Effector CD4-positive, alpha-beta T cell (primary cell): ENCODE measurements at places on chromosomes 7 and 10.
A peak's percentile ranks its signal among the peaks of the same experiment; 100 is the strongest.

DNA sequence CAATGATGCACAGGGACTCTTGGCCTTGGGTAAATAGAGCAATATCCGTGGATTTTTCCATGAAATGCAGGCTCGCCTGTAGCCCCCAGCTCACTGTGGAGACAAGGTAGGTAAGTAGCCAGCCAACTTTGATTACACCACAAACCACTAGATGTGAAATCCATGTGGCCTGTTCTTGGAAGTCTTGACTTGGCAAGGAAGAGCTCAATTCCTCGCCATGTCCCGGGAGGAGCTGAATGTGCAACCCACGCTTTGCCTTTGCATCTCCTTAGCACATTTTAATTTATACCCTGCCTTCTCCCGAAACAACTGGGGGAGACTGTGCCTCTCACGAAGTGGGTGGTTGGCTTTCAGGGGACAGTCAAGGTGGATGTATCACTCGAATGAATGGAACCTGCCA, 347.7 kb upstream of the MKI67 start:
- DNase-seq, result no peak

GRCh38 chr10:7038416-7038815, 372.4 kb downstream of the SFMBT2 start:
- no peak for DNase-seq

GRCh38 chr10:132418527-132419416, 21.8 kb downstream of the PWWP2B start:
- no peak for DNase-seq

GRCh38 chr7:8362723-8363369, 70.6 kb upstream of the NXPH1 start:
- DNase-seq, result no peak

DNA sequence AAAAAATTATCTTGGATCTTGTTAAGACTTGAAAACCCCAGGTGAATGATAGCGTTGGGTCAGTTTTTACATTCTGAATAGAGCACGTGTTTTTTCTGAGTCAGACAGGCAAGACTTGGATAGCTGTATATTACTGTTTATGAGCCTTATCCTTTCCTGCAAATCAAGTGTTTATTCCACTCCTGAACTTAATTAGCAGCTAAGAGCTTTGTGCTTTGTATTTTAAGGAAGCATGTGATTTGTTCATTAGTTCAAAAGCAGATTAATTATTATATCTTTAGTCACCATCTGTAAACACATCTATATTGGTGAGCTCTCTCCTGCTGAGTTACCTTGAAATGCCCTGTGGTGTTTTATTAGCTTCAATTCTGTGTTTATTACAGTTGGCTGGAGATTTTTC, 98.6 kb upstream of the PRPS1L1 start:
- DNase-seq, result no peak

GRCh38 chr10:110794808-110795207, 76.9 kb upstream of the PDCD4 start:
- no peak for DNase-seq

GRCh38 chr10:7797582-7797981, 9.6 kb downstream of the ATP5F1C start:
- DNase-seq, result no peak

DNA sequence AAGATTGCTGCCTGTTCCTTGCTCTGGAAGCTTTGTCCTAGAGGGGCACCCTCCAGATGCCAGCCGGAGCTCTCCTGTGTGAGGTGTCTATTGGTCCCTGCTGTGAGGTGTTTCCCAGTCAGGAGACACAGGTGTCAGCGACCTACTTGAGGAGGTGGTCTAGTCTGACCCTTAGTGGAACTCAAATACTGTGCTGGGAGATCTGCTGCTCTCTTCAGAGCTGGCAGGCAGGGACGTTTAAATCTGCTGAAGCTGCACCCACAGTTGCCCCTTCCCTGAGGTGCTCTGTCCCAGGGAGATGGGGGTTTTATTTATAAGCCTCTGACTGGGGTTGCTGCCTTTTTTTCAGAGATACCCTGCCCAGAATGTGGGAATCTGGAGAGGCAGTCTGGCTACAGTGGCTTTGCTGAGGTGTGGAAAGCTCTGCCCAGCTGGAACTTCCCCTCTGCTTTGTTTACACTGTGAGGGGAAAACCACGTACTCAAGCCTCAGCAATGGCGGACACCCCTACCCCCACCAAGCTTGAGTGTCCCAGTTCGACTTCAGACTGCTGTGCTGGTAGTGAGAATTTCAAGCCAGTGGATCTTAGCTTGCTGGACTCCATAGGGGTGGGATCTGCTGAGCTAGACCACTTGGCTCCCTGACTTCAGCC, 119.2 kb downstream of the PPP1R9A start:
- no peak for DNase-seq

DNA sequence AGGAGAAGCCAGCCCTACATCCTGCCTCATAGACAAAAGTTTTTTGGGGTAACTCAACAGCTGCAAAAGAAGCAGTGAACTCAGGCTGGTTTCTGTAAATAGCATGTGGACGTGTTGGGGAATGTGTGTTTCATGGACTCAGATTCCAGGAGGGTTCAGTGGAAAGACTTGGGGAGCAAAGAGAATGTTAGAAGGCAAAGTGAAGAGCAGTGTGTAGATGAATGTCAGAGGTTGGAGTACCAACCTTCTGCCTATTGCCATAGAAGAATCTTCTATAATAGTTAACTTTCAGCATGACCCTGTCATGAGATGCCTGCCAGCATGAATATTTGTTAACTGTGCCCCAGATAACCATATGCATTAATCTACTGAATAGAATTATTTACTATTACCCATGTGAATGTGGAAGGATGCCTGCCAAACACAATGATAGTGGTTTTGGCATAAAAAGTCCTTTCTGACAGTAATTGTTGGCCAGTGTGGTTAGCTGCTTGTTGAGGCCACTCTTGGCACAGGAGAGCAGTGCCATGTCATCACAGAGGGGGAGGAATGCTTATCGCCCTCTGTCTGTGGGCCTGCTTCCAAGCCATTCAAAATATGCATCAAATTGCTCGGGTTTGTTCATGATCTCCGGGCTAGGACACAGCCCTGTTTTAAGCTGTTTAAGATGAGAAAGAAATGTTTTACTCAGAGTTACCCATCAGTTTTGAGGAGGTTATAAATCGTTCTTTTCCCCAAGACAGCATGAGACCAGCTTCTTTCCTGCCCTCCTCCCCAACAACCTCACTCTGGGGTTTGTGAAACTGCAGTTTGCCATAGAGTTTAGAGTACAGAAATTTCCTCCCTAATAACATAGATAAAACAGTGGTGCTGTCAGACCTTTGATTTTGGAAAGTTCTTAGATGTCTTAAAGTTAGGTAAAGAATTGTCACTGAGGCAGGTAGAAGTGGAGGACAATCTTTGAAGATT, 165.3 kb downstream of the WNT2 start:
- DNase-seq, result no peak

DNA sequence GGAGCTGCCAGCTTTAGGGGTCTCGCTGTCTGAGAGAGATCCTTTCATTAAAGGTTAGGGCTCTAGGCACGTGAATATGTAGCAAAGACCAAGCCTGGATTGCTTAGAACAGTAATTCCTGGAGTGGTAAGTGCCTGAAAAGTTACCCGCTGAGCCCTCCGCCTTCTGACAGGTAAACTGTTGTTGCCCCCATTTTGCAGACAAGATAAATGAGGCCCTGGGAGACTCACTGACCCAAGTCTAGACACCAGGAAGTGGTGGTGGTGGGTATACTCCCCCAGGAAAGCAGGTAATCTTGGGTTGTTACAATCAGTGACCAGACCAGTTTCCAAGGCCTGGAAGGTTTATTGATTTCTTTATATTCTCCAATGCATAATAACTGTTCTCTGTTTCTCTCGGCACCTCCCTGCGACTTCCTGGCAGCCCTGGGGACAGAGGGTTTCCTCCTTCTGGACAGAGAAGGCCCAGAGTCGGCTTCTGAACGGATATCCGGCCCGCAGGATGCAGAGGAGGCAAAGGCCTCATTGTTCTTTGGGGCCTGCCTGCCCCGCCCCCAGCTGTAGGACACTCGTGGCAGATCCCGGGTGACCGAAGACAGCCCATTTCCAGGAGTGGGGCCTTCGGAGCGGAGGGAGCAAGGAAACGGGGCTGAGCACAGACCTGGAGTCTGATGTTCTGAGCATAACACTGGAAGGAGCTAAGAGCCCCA, 1.3 kb upstream of the GRK5 start:
- peak; percentile 20 for DNase-seq

- DNase-seq, result no peak
Observed at GRCh38 chr10:124708922-124709520, 35.2 kb downstream of the FAM53B start.

GRCh38 chr10:28177944-28178637, 124.8 kb downstream of the MPP7 start:
- no peak for DNase-seq
